CD4-positive, CD25-positive, alpha-beta regulatory T cell (primary cell): ENCODE measurements at places on chromosomes 11 and 22. TPM values are rescaled to one million over a fixed set of nuclear protein-coding genes. Genes with fewer than 3 reads are reported as not detected.

- no peak overlapping the region for H3K4me3 ChIP-seq
- no peak for DNase-seq
Measured at GRCh38 chr11:13388741-13389140, 74.3 kb downstream of the BTBD10 start.

- no peak overlapping the region for H3K27ac ChIP-seq
- H3K27me3 ChIP-seq: no peaks in the 10 kb centered on the region
- H3K36me3 ChIP-seq: no peaks in the 10 kb centered on the region
- no peaks in the 10 kb centered on the region for H3K4me1 ChIP-seq
- DNase-seq: no peak
- no peak overlapping the region for H3K4me3 ChIP-seq
Measured at GRCh38 chr11:87778357-87778756, 396.9 kb downstream of the RAB38 start.

Gene FJX1
- polyA plus RNA-seq: not detected

DNA sequence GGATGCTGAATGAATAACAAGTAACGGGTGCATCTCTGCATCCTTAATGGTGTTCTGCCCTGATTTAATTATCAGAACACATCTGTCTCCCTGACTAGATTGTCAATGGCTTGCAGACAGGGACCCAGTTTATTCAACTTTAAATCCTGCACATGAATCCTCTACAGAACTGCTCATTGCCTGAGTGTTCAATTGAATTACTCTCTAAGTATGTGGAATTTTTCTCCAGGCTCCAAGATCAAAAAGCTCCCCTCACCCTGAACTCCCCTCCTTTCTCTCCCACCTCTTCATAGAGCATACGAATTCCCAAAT is 11.8 kb downstream of the MB start:
- no peak overlapping the region for H3K4me3 ChIP-seq
- DNase-seq: no peak

Gene OR8H3
- not detected for polyA plus RNA-seq

Gene TMEM123
- 771 TPM for polyA plus RNA-seq

Gene UCP2
- polyA plus RNA-seq: 1,526 TPM

- no peaks in the 10 kb centered on the region for H3K27me3 ChIP-seq
- no peaks in the 10 kb centered on the region for H3K36me3 ChIP-seq
- DNase-seq: no peak
- H3K4me1 ChIP-seq: no peaks in the 10 kb centered on the region
Measured at GRCh38 chr11:67705264-67705663, 30.8 kb upstream of the ALDH3B2 start.

DNA sequence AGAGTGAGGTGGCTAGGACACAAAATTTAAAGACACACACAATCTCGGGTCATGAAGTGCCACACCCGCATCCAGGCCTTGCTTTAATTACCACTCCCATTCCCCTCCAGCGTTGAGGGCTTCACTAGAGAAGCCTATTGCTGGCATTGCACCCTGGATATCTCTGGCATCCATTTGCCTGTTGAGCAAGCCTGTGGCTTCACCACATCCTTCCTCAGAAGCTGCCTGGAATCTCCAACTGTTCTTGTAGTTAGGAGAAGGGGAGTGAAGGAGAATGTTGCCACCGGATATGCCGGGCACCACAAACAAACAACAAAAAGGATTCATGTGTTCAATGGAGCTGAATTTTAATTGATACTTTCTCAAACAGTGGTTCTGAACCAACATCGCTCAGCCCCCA is 34.4 kb upstream of the RCN1 start:
- H3K36me3 ChIP-seq: no peaks in the 10 kb centered on the region
- no peaks in the 10 kb centered on the region for H3K4me1 ChIP-seq
- no peak overlapping the region for H3K4me3 ChIP-seq
- H3K27me3 ChIP-seq: peaks cover 4% of the 10 kb centered on the region

DNA sequence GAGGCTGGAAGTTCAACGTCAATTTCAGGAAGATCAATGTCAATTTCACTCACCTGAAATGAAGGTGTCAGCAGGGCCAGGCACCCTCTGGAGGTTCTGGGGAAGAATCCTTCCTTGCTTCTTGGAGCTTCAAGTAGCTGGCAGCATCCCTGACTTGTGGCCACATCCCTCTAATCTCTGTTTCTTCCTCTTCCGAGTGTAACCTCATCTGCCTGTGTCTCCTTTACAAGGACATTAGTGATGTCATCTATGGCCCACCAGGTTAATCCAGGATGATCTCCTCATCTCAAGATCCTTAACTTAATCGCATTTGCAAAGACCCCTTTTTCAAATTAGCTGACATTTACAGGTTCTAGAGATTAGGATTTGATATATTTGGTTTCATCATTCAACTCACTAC is 240.8 kb upstream of the MTNR1B start:
- H3K27ac ChIP-seq: no peak overlapping the region
- H3K27me3 ChIP-seq: no peaks in the 10 kb centered on the region
- H3K36me3 ChIP-seq: no peaks in the 10 kb centered on the region
- no peak overlapping the region for H3K4me3 ChIP-seq
- H3K4me1 ChIP-seq: no peaks in the 10 kb centered on the region

GRCh38 chr11:126722006-126722736 is 278.4 kb downstream of the KIRREL3 start:
- H3K27ac ChIP-seq: no peak overlapping the region
- H3K27me3 ChIP-seq: no peaks in the 10 kb centered on the region
- no peaks in the 10 kb centered on the region for H3K4me1 ChIP-seq

Gene OAF
- 0.54 TPM for polyA plus RNA-seq

Gene APOL4
- polyA plus RNA-seq: not detected
